ENCODE measurements at places on chromosomes 12 and 14.

DNA sequence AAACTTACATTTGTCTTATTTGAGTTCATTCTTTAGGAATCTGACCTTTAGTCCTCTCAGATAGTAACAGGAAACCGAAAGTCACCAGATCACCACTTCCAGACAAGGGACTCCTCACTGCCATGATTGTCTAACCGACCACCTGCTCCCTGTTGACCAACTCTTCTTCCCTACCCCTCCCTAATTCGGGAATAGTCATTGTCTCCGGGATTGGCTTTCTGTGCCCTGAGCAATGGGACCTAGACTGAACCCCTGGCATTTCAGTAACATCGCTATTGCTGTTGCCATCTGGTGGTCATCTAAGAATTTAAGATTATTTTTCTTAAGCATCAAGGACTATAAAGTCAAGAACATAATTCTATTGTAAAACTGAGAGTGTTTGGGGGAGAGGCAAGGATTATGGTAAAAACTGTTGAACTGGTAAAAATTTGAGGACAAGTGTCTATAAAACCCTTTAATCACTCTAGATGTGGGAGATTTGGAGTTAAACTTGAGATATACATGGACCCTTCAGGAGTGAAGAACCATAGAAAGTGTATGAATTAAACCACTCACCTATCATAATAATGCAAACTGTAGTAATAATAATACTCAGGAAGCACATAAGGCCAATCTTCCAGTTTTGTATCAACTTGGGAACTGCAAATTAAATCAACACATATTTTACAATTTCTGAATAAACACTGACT is 6.3 kb downstream of the CLEC2A start:
- peak; percentile 64 for DNase-seq

GRCh38 chr12:76143343-76144244 is 59.1 kb upstream of the NAP1L1 start:
- no peak for DNase-seq

- DNase-seq = no peak
Observed at GRCh38 chr14:40581264-40581663, 1025.4 kb upstream of the LRFN5 start.

DNA sequence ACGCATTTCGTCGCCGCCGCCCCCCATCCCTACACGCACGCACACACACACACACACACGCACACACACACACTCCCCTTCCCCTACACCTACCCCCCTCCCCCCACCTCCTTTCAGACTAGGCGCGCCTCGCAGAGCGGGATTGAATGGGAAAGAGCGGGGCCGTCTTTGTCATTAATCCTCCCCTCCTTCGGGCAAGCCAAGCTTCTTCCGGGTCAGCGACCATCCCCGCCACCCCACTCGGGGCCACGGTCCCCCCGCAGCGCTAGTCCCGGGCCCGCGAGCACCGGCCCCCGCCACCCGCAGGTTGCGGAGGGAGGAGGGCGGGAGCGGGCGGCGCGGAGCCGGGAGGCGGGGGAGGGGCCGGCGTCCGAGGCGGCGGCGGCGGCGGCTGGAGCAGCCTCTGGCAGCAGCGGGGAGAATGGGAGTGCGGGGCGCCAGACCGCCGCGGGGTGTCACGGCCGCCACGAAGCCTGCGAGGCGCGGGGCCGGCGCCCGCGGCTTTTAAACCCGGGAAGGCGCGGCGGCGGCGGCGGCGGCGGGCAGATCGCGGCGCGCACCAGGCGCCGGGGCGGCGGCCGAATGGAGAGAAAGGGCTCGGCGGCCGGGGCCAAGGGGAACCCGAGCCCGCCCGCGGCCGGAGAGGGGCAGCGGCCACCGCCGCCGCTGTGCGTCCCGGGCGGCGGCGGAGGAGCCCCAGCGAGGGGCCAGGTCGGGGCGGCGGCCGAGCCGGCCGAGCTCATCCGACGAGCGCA is at the start of gene TTC9:
TTC9 (plus strand) TSS at position 369 of the 755 bp plus-strand sequence; CDS start at position 583, 214 bp downstream.
- DNase-seq = no peak

Measured in inflammatory macrophage (primary cell).